ELR (cell line): ENCODE measurements at places on chromosomes 4 and X.

DNA sequence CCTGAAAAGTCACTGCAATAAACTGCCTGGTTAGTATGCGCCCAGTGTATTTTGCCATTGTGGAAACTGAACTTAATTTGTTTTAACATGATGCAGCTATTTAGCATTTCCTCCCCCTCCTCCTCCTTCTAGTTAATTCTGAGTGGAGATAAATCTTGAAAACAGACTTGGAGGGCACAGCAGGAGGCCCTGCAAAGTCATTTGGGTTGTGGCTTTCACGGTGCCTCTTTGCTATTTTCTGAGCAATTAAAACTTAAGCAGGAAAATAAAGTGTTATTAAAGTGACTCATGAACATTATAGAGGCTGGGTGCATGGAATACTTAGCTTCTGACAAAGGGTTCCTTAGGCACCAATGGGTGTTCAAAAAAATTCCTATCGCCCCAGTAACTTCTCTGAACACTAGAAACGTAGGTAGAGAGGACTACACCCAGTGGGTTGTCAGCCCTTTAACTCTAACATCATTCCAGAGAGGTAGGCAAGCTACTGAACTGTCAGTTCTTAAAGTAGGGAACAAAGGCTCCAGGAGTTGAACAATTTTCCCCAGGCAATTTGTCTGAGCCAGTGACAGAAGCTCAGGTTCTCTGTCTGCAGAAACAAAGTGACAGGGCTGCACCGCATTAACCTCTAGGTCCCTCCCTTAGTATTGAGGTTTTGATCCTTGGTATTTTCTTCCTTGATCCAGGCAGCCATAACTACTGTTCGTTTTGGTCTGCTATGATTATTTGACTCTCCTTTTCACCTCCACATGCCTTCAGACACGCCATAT is 158.3 kb upstream of the KIT start:
- peak; percentile 57 for DNase-seq

- DNase-seq: peak; percentile 10
Observed at GRCh38 chrX:109782994-109783700, 50.1 kb upstream of the ACSL4 start.

DNA sequence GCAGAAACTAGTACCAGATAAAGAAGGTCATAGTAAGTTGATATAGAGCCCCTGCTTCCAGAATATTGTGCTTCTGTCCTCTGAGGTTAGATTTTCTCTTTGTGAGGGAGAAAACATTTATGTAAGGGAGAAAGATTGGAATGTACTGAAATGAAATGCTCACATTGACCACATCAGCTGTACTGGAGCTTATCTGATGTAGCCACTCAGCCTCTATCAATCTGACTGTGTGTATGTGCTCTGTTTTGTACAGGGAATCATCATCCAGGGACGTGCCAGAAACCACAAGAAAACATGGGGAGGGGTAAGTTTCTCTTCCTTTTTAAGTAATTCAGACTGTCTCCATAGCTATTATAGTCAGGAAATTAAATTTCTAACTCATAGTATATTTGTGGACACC is 56.8 kb downstream of the PRRG1 start:
- DNase-seq: peak; percentile 1

GRCh38 chr4:137300776-137301175 is 231.5 kb downstream of the PCDH18 start:
- DNase-seq: peak; percentile 7
